Activated CD4-positive, alpha-beta T cell treated with anti-CD3 and anti-CD28 coated beads, Interleukin-2, Interleukin-6, amounts not matched to agents 100 ng/mL and 50 ng/mL, durations not matched to agents 16 hours and 8 hours (primary cell): ENCODE measurements at places on chromosomes 4 and X.

- DNase-seq: peak; percentile 8
Measured at GRCh38 chrX:153573984-153574383, 25.0 kb downstream of the CCNQ start.

DNA sequence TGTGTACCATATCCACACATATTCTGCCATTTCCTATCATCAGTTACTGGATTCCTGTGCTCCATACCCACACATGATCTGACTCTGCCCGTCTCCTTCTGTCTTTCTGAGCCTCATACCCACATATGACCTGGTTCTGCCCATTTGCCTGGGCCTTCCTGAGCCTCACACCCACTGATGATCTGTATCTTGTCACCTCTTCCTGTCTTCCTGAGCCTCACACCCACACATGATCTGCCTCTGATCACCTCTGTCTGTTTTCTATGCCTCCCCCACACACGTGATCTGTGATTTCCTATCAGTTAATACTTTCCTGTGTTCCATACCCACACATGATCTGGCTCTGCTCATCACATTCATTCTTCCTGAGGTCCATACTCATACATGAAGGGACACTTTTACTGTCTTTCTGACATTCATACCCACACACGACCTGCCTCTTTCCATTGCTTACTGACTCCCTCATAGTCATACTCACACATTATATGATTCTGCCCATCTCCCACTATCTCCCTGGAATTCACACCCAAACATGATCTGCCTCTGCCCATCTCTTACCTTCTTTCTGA lies 32.5 kb downstream of the SCML1 start:
- no peak for DNase-seq

DNA sequence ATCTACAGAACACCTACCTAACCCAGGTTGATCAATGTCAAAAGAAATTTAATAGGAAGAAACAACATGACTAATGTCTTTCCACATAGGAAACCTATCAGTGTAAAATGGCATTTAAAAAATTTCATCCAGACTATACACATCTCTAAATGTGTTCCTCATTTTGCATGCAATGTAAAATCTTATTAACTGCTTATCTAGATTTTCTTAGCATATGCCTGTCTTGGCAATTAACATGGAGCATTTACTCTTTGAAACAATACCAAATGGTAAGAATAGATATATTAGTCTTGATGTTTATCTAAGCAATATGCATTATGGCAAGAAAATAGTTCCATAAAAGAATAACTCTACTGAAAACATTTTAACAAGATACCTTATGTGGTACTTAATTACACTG lies 199.8 kb downstream of the TRAM1L1 start:
- no peak for DNase-seq

GRCh38 chr4:14095831-14096230 lies 468.3 kb upstream of the BOD1L1 start:
- no peak for DNase-seq

- peak; percentile 47 for DNase-seq
Measured at GRCh38 chr4:64883087-64883807, 474.0 kb upstream of the TECRL start.

DNA sequence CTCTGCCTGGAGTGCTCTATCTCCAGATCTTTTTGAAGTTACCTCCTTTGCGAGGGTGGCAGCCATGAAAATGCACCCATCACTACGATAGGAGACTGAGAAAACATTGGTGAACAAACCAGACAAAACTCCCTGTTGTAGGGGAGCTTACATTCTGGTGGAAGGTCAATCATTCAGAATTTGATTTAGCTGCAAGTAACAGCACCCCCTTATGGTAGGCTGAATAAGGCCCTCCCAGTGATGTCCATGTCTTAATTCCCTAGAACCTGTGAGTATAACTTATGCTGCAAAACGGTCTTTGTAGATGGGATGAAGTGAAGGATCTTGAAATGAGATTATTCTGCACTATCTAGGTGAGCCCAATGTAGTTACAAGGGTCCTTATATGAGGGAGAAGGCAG lies 5.6 kb upstream of the TEC start:
- peak; percentile 45 for DNase-seq

DNA sequence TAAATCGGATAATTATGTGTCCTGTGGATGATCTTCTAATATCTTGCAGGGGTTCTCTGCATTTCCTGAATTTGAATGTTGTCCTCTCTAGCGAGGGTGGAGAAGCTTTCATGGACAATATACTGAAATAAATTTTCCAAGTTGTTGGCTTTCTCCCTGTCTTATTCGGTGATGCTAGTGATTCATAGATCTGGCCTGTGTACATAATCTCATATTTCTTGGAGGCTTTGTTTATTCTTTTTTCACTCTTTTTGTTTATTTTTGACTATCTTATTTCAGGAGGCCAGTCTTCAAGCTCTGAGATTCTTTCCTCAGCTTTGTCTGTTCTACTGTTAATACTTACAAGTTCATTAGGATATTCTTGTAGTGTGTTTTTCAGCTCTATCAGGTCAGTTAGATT lies 20.7 kb upstream of the CLGN start:
- DNase-seq: no peak

DNA sequence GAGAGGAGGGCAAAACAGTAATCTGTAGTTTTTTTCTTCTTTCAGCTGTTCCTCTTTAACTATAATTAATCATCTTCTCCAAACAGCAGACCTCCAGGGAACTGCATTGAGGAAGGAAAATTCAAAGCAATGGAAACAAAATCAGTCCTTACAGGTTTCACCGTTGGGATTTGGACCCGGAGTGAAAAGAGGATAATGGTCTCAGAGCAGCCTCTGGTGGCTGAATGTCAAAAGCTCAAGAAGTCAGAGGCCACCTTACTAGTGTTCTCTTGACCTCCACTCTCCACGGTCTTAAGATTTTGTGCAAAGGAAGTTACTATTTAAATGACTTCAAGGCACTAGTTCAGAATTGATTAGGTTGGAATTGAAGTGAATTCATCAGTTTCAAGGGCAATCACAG lies 16.0 kb upstream of the MID1 start:
- no peak for DNase-seq

- no peak for DNase-seq
Measured at GRCh38 chrX:107541244-107541643, 87.1 kb upstream of the PRPS1 start.
